Stimulated activated CD4-positive, alpha-beta T cell treated with anti-CD3 and anti-CD28 coated beads, Interleukin-15, amount 100 ng/mL, for 1 hour (primary cell): ENCODE measurements at places on chromosomes 16 and 17.

GRCh38 chr16:20327444-20328041, at the start of gene GP2:
Gene GP2 (minus strand): TSS chr16:20327513. CDS start chr16:20326431, 1,082 bp downstream.
- DNase-seq = no peak

- DNase-seq = no peak
Measured at GRCh38 chr17:65707780-65708179, 146.3 kb upstream of the AXIN2 start.

GRCh38 chr17:62996221-62996620, 30.2 kb downstream of the TANC2 start:
- no peak for DNase-seq

GRCh38 chr17:64598672-64599071, 63.4 kb downstream of the SMURF2 start:
- no peak for DNase-seq
